Right lobe of liver (tissue), 6 donors: ENCODE measurements at places on chromosomes 13 and 19.

DNA sequence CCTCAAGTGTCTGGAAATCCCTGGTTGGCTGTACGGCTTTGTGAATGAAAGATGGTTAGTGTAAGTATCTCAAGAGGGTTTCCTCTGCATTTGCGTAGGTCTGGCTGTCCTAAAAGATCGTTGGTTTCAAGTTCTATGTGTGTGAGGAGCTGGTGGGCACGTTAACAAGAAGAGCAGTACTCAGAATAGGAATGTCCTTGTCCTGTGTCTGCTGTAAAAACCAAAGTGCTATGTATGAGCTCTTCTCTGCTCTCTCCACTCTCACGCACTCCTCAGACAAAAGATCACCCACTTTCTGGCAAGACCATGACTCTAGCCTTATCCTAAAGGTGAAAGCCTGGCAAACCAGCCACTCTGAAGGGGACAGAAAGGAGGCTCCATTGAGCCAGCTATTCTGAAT, 39.1 kb downstream of the USP12 start:
- no peak for DNase-seq

GRCh38 chr19:1261798-1262622, 7.1 kb upstream of the CIRBP start:
- peak; percentile 94 for DNase-seq

DNA sequence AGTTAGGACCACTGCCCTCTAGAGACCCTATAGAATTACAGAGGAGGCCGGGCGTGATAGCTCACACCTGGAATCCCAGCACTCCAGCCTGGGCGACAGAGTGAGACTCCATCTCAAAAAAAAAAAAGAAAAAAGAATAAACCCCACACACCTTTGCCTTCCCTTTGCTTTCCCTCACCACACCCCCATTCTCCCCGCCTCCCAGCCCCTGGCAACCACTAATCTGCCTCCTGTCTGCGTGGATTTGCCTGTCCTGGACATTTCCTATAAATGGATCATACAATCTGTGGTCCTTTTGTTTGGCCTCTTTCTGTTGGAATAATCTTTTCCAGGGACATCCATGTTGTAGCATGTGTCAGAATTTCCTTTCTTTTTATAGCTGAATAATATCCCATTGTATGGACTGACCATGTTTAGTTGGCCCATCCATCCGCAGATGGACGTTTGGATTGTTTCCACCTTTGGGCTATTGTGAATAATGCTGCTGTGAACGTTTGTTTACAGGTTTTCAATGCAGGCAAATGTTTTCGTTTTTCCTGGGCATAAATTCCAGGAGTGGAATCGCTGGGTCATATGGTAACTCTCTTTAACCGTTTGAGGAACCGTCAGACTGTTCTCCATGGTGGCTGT, 15.3 kb downstream of the NACC1 start:
- no peak for DNase-seq

DNA sequence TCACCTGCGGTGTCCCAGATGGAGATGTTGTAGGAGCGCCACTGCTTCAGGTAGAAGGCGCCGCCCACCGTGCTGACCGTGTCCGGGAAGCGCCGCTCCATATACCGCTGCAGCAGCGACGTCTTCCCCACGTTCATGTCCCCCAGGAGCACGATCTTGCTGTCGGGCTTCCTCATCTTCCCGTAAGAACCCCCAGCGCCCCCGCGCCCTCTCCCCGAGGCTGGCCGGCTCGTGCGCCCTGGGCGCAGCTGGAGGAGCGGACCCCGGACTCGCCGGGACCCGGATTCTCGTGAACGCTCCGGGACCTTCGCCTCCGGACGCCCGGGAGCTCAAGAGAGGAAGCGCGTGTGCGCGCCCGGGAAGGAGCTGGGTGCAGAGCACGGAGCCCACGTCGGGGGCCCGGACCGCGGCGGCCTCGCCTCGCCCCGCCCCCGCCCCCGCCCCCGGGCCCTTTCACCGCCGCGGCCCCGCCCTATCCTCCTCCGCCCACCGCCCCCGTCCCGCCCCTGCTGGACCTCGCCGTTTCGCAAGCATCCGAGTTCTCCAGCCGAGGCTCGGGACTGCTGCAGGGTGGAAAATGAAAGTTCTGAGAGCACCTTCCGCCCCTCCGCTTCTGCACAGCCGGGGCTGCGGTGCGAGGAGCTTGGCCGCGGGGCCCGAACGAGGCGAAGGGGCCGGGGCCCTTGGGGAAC, at the start of gene RAB20:
TSS of gene RAB20 (minus strand) at position 379 of the 692 bp plus-strand sequence. CDS start at position 176, 203 bp downstream.
- DNase-seq: peak; percentile 96

DNA sequence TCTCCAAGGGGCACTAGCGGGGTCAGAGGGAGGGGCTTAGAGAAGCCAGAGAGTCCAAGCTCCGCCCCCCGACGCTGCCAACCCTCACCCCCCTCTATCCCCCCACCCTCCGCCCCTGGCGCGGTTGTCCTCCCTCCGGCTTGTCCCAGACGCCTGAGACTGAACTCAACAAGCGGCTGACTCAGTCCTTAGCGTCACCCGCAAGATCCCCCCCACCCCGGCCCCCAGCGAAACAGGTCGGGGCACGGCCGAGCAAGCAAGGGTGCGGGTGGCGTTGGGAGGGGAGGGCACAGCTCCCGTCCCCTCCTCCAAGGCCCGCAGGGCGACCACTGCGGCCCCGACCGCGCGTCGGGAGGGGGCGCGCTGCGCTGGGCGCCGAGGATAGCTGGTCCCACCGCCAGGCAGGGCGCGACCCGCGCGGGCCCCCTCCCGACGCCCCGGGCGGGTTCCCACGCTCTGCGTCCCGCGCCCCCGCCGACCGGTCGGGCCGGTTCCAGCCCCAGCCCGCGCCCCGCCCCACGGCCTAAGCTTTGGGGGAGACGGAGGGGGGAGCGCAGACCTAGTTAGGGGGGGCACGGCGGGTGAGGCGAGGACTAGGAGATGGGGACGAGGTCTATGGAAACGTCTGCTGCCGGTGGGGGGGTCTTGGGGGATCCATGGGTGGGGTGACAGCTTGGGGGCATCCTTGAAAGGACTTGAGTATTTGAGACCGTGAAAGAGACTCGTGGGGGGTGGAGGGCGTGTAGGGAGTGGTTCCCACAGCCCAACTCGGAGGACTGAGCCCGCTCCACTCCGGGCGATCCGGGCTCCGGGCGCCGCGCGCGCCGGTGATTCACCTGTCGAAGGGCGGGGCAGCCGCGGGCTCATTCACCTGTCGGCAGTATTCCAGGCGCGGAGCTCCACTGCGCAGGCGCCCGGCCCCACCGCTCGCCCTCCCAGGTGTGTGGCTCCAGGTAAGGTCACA, 5.1 kb downstream of the NOTCH3 start:
- DNase-seq: no peak

GRCh38 chr13:100197591-100198365, 108.9 kb downstream of the PCCA start:
- DNase-seq: peak; percentile 46

- no peak for DNase-seq
Measured at GRCh38 chr19:23481043-23481442, 85.8 kb upstream of the ZNF91 start.

GRCh38 chr13:112355274-112355838, 20.8 kb upstream of the SPACA7 start:
- DNase-seq: no peak

DNA sequence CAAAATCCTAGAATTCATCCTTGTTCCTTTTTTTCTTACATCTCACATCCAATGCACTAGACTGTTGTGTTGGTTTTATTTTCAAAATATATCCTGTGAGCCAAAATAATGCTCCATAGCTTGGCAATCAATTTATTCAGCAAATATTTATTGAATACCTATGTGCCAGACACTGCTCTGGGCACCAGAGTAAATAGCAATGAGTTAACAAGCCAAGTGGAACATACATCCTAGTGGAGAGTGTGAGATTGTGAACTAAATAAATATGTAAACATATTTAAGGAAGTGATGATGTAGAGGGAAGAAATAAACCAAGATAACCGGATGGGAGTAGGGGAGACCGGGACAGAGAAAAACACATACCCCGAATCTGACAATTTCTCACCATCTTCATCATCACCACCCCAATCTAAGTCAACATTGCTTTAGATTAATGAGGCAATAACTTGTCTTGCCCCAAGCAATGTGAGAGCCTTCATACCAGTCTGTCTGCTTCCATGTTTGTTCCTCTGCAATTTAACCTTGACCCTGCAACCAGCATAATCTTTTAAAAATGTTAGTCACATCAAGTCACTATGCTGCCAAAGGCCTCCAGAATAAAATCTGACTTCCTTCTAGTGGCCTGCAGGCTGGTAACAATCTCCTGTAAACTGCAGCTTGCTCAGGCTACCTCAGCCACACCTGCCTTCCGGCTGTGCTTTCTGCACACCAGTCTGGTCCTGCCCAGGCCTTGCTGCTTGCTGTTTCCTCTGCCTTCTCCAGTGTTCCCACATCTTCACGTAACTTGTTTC, 199.2 kb downstream of the DLEU7 start:
- no peak for DNase-seq

DNA sequence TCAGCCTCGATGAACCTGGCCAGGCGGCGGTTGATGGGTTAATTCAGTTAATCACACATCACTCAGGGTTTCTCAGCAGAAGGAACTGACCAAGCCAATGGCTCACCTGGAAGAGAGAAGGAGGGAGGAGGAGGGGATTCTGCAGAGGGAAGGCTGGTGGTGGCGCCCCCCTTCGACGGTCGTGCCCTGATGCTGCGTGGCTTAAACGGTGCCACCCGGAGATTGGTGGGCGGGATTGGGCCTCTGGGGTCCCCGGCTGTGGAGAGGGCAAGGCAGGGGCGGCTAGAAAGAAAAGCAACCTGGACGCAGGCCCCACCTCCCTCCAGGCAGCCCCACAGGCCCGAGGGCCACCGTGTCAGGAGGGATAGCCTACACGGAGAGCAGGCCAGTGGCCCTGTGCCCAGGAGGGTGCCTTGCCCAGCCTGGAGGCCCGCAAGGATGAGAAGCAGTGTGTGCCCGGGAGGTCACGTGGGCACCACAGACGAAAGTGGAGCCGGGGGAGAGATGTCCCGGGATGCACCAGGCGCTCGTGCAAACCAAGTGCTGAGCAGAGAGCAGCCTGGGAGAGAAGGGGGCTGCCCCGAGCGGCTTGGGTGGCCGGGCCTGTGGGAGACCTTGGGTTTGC, 16.0 kb downstream of the CSNK1G2 start:
- no peak for DNase-seq

DNA sequence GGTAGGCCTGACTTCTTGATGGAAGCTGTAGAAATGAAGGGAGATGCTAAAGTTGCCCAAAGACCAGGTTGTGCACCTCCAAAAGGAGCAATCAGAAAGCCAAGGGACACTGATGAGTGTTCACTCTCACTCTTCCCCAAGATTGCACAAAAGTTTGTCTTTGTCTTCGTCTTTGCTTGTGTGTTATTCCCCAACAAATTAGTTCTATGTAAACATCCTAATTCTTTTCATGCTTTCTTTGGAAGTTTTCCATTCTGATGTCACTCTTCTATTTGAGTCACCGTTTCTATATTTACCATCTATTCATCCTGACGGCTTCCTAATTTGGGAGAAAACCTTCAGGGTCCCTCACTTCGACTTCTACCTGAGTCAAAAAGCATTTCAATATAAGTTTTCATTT, 3.7 kb upstream of the TMEM272 start:
- no peak for DNase-seq

GRCh38 chr19:13718733-13719132, 45.6 kb upstream of the MRI1 start:
- no peak for DNase-seq

DNA sequence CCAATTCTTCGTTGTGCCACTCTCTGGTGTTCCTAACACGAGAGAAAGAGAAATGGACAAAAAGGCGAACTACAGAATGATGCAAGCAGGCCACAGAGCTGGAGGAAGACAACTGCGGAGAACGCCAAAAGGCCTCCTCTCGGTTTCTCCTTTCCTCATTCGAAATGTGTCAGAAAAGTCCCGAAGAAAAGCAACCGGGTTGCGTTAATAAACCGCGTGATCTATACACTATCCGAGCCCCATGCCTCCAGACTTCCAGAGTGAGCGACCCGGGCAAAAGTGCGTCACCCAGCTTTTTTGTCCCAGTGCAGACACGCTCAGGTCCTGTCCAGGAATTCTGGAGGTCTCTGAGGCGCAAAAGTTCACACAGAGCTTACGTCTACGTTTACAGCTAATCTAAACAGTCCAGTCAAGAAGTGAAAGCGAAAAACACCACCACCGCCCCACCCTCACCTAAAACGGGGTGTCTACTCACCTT, 413 bp downstream of the N4BP2L2 start:
- peak; percentile 70 for DNase-seq

DNA sequence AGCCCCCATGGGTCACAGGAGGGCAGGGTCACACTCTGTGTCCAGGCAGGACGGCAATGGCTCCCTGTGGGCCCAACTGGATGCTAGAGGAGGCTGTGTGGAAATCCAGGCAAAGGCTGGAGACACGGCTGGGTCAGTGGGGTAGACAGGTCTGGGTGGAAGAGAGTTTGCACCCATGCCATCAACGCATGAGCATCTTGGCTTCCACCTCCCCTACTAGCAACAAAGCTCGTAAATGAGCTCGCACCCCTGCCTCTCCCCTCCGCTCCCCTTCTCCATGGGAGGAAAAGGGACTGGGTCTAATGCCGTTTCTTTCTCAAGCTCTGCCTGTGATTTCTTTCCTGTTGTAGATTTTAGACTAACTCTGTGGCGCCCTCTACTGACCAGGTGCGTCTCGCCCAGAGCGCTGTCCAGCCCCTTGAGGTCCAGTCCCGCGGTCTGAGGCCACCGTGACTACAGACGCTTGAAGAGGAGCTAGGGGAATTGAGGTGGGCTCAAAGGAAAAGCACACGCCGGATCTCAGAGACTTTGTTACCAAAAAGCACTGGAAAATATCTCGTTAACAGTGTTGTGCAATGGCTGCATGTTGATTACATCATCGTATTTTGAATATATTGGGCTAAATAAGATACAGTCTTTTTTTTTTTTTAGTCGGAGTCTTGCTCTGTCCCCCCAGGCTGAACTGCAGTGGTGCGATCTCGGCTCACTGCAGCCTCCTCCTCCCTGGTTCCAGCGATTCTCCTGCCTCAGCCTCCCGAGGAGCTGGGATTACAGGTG, 50.7 kb upstream of the USP29 start:
- no peak for DNase-seq

GRCh38 chr19:49906879-49907564, 10.3 kb upstream of the IL4I1 start:
- no peak for DNase-seq

GRCh38 chr13:36998624-36999041, 507 bp downstream of the ALG5 start:
- DNase-seq: peak; percentile 56

- no peak for DNase-seq
Measured at GRCh38 chr13:110746438-110746837, 32.9 kb downstream of the ING1 start.

GRCh38 chr19:517721-518597, 10.7 kb downstream of the TPGS1 start:
- no peak for DNase-seq

DNA sequence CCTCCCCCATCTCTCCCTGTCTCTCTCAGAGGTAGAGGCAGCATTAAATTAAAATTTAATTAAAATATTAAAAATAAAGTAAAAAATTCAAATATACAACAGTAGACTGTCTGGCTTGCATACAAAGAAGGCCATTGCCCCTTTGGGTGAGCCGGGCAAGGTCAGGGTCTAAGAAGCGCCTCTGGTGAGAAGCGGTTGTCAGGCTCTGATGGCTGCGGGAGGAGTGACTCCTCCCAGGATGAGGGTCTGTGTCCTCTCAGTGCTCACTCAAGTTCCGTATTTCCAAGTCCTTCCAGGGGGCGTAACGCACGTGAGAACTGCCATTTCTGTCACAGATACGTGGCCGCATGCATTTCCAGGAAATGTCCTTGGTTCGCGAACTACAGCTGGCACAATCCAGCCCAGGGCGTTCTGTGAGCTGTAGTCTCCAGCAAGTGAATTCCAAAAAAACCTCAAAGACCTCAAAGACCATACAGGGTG, 737 bp upstream of the ZNF181 start:
- no peak for DNase-seq

GRCh38 chr19:36963280-36963679, 47.1 kb downstream of the ZNF568 start:
- no peak for DNase-seq
